Calu3 (cell line): ENCODE measurements at places on chromosomes 3 and 15.

- DNase-seq: no peak
Observed at GRCh38 chr15:89652666-89653065, 2.6 kb downstream of the KIF7 start.

- no peak for DNase-seq
Observed at GRCh38 chr3:186882881-186883685, 40.6 kb downstream of the ADIPOQ start.

DNA sequence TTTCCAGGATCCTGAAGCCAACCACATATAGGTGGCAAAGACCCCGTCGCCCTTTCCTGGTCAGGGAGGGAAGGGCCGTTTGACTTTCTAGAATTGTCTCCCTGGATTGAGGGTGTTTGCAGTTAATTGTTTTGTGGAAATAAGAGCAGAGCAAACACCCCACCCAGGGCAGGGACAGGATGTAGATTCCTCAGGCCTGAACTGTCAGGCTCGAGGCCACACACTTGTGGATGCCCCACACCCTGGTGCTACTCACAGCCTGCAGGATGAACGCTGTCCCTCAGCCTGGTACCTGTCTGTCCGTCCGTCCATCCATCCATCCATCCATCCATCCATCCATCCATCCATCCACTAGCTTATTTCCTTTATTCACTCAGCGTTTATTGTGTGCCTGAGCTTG is 29.9 kb upstream of the FLNB start:
- no peak for DNase-seq

GRCh38 chr3:113753376-113753985 is 6.6 kb downstream of the ATP6V1A start:
- no peak for DNase-seq

- DNase-seq: peak; percentile 11
Observed at GRCh38 chr3:32366638-32367397, 24.8 kb upstream of the CMTM7 start.

- DNase-seq: no peak
Observed at GRCh38 chr3:196335503-196335948, 2.7 kb downstream of the TM4SF19 start.

- no peak for DNase-seq
Observed at GRCh38 chr15:89175617-89176191, 45.7 kb downstream of the RLBP1 start.

GRCh38 chr3:172288651-172289050 is 159.6 kb downstream of the GHSR start:
- no peak for DNase-seq

DNA sequence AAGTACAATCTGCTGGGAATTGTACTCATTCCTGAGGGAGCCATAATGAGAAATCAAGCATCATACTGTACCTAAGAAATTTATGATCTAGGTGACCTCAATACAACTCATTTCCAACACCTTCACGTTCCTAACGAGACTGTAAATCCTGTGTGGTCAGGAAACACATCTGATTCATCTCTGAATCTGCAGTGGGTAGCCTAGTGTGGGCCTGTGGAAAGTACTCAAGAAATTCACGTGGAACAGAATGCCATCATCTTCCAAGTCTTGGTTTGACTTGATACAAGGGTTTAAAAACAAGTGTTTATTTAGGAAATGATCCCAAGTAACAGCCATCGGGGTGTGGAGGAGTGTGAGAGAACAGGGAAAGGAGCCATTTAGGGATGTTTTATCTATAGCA is 568.9 kb downstream of the EDEM1 start:
- DNase-seq: no peak

- peak; percentile 81 for DNase-seq
Observed at GRCh38 chr3:171001957-171002694, 24.4 kb downstream of the SLC2A2 start.

DNA sequence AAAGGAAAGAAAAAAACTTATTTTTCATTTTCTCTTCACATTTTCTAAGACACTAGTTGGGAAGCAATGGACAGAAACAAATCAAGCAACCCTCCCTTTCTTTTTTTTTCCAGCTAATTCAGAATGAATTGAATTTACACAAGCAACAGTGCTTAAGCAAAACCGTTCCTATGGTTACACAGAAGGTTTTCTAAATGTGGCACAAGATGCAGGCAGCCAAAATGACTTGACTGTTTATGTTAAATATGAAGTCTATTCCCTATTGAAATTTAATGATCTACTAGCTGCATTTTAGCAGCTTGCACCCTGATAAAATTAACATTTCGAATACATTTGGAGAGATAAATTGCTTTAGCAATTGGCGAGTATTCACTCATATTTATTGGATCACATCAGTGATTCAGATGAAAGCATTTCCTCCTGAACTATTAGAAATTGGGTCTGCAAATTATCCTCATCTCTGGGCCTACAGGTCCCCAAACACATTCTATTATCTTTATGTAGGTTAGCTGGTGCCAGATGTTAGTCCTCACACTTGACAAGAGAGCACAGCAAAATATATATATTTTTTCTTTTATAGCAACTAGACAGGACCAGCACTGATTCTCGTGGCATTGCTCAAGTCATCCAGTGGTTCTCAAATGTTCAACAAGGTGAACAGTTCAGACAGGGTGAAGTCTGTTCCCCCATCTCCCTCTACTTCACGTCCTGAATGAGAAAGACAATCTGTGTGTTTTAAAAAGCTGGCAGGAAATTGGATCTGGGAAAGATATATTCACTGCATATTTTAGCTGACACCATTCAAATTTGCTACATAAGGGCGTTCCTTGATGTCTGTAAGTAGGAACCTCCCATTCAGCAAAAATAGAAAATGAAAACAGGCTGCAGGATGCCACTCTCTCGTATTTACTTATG is 463.6 kb upstream of the KCNMB2 start:
- no peak for DNase-seq

DNA sequence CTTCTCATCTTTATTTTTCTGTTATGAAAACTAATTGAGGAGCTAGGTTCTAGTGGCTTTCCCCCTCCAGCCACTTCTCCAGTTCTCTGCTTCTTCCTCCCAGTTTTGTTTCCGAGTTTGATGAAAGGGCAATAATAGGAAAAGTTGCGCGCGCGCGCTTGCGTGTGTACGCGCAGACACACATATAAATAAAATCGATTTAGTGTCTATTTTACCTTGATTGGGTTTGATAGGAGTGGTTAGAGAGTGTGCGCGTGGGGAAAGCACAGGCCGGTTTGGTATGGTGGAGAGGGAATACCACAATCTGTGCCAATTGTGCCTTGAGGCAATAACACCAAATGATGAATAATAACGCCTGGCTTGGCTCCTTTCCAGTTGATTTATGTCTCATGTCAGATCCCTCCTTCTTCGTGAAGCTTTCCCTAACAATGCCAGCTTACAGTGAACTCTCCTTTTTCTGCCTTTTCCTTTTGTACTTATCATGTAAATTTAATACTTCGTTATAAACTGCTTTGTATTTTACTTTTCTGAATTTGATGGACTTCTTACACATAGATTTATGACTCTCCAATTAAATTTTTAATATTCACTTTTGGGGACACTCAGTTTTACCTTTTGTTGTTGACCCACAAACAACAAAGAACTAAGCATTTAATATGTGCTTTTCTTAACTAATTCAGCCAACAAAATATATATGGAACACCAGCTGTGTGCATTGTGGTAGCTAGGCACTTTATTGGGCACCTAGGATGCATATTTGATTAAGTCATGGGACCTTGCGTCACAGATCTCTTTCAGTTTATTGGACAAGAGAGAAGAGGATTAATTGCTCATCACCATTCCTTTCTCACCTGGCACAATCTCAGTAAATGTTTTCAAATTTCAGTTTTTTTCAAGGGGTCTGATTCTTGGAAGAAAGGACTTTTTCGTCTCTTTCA is 1.7 kb downstream of the TIPARP start:
- DNase-seq: peak; percentile 70

DNA sequence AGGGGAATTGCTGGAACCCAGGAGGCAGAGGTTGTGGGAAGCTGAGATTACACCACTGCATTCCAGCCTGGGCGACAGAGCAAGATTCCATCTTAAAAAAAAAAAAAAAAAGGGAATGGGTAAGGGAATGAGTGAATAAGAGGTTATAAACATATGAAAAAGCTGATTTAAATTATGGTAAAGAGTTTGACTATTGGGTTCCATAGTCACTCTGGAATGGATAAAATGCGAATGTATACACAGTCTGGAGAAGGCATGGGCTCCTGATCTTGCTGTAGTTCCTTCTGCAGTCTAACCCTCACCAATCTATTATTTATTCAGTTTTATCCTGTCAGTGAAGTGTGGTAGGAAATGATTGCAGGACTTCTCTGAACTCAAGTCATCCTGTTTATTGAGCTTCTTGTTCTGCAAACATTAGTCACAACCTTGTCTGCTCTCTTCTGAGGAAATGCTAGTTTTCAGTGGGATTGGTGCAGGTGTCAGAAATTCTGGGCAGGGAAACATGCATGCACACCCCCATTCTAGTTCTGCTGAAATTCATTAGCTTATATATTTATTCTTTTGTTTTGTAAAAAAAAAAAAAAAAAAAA is 190.9 kb upstream of the CFAP20DC start:
- DNase-seq: no peak

- no peak for DNase-seq
Observed at GRCh38 chr3:60413551-60413950, 837.7 kb downstream of the FHIT start.

DNA sequence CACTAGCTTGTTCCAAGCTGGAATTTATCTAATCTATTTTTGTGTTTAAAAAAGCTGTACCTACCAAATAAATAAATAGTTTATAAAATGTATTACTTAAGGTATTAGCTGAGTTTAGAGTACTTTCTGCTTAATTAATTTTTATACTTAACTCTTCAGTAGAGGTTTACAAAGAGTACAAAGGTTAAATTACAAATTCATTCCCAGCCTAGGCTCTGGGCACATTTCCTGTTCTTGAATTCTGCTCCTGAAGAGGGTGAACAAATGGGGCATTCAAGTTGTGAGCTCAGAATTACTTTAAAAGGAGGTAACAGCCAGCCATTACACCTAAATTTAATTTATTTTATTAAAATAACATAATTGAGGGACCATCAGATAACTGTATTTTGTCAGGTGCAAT is 26.4 kb downstream of the MKRN2 start:
- DNase-seq: no peak

GRCh38 chr3:47250309-47251060 is 32.1 kb downstream of the KIF9 start:
- DNase-seq: peak; percentile 51

DNA sequence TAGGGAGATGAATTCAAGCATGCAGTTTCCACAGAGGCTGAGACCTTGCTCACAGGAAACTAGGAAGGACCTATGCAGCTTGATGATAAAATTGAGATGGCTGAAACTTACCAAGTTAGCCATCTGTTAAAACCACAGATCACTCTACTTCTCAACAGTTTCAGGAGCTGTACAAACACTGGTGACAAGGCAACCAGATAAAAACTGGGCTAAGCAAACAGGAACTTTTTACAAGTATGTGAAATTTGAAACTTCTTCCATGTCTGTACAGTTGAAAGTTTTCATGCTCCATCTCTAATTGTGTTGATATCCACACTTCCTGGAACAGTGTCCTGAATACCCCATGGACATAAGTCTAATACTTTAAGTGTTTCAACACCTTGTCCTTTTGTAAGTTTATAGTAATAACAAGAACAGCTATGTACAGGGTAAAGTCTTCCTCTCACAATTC is 78.2 kb downstream of the FAIM start:
- peak; percentile 34 for DNase-seq

DNA sequence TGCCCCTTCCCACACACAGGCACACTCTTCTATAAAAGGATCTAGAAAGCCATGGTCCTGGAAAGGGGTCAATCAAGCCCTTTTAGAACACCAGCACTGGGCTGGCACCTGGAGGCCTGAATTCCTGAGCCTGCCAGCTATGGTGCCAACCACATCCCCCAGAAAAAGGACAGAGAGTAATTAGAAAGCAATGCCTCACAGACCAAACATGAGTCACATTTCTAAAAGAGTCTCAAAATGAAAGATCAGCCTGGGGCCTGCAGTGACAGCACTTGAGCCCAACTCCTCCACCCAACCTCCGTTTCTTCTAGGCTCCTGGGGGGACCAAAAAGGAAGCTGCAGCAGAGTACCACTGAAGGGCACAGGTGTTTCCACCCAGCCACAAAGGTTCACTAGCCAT is 14.1 kb downstream of the MYLK start:
- DNase-seq: no peak

- DNase-seq: no peak
Observed at GRCh38 chr15:70855764-70856163, 1.8 kb upstream of the LARP6 start.

GRCh38 chr3:172112734-172113120 is 73.3 kb downstream of the FNDC3B start:
- no peak for DNase-seq
